ENCODE measurements at places on chromosomes 13 and 19.

DNA sequence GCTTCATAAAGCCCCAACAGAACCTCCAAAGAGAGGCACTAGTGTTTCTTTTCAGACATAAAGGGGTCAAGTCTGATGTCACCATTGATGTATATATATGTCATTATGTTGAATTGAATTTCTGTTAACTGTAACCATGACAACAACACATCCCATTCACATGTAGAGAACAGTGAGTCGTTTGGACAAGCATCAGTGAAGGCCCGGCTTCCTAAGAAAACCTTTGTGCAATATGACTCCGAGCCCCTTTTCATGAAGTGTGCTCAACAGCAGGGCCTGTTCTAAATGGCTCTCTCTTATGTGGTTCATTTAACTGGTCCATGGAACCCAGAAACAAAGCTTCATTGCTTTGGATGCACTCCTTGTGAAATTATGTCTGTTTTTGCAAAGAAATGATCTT lies 67.2 kb upstream of the UBL3 start:
- DNase-seq = no peak

GRCh38 chr13:108266321-108266990 lies 3.1 kb upstream of the TNFSF13B start:
- DNase-seq = no peak

DNA sequence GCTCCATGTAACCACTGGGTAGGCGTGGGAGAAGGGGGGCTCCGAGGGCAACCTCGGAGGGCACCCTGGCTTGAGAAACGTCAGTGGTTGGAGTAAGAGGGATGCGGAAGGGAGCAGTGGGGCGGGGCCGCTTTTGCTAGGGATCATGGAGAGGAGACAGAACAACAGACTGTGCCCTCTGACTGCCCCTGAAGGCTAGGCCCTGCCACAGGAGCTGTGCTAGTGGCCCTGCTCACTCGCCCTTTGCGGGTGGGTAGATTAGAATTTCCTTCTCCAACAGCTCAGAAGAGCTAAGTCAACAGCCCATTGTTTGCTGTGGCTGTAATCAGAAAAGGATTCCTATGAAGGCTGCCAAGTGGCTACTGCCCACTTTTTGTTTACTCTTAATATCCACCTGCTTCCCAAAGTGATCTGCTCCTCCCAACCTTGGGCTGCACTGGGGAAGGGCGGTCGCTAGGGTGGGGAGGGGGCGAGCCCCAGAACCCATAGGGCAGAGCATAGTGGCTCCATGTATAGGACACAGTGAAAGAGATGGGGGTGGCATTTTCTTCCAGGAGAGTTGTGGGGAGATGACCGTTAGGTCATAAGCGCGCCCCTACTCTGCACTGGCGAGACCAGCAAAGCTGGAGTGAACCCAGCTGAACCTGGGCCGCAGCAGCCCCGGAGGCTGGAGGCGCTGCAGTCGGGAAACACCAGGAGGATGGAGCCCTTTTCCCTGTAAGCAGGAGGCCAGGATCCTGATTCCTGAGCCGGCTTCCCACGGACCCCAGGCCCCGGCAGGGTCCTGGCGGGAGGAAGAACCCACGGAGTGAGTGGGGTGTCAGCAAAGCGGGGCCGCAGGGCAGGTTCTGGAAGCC lies 1.9 kb upstream of the C1QTNF9 start:
- DNase-seq = no peak

DNA sequence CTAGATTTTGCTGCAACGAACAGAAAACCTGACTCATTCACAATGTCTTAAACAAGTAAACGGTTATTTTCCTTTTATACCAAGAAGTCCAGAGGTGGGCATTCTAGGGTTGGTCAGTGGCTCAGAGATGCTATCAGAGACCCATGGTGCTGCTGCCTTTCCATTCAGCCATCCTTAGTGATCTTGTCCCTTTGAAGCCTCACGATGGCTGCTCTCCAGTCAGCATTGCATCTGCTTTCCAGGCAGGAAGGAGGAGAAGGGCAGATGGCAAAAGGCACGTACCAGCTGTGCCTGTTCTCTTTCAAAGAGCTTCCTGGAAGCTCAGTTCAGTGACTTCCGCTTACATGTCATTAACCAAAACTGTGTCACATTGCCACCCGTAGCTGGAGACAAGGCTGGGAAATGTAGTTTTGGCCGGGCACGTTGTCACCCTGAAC lies 30.1 kb downstream of the WDFY2 start:
- DNase-seq = peak; percentile 1

GRCh38 chr19:51820831-51821446 lies 26.0 kb downstream of the FPR3 start:
- no peak for DNase-seq

Measured in stimulated activated CD8-positive, alpha-beta memory T cell treated with anti-CD3 and anti-CD28 coated beads, Interleukin-12 subunit alpha, Interleukin-12 subunit beta, amount 100 ng/mL, for 4 hours (primary cell).